Smooth muscle cell of bladder (primary cell): ENCODE measurements at places on chromosomes 4 and X. TPM values are rescaled to one million over a fixed set of nuclear protein-coding genes. Genes with fewer than 3 reads are reported as not detected.

POU3F4 gene
- not detected in 2 replicates for total RNA-seq

HTN1 gene
- total RNA-seq, result not detected in 2 replicates

SH3D19 gene
- 29.2 and 35.9 TPM in 2 replicates for total RNA-seq

XK gene
- total RNA-seq, result under 0.01 TPM in 2 replicates

C4orf51 gene
- total RNA-seq, result not detected in 2 replicates

ZNF595 gene
- 7.1 and 7.6 TPM in 2 replicates for total RNA-seq

PNMA6A gene
- 1.6 and 3.2 TPM in 2 replicates for total RNA-seq

SPANXB1 gene
- total RNA-seq, result not detected in 2 replicates

BST1 gene
- 19.9 and 21.2 TPM in 2 replicates for total RNA-seq

BGN gene
- total RNA-seq, result 2.0 and 9.0 TPM in 2 replicates

PCDH19 gene
- total RNA-seq, result under 0.01 TPM in 2 replicates

RHOXF2 gene
- total RNA-seq, result not detected in 2 replicates

MMRN1 gene
- total RNA-seq, result 0.14 and 0.28 TPM in 2 replicates

TXK gene
- total RNA-seq, result not detected in 2 replicates

RPS6KA6 gene
- total RNA-seq, result 12.7 and 15.9 TPM in 2 replicates

GABRB1 gene
- 0.18 TPM in 1 of 2 replicates, not detected in the other for total RNA-seq

PAGE5 gene
- total RNA-seq, result 1.0 and 1.4 TPM in 2 replicates

ANOS1 gene
- total RNA-seq, result under 0.01 and 0.46 TPM in 2 replicates

PHOX2B gene
- not detected in 2 replicates for total RNA-seq

TCEAL8 gene
- total RNA-seq, result 119 and 133 TPM in 2 replicates

CDX4 gene
- total RNA-seq, result not detected in 2 replicates

PLXNB3 gene
- total RNA-seq, result 1.3 and 3.9 TPM in 2 replicates

IQCM gene
- 0.18 TPM in 1 of 2 replicates, not detected in the other for total RNA-seq

TMEM150C gene
- 0.65 and 2.7 TPM in 2 replicates for total RNA-seq

SHROOM4 gene
- 0.28 and 1.0 TPM in 2 replicates for total RNA-seq

GPR143 gene
- not detected in 2 replicates for total RNA-seq

AKAP14 gene
- total RNA-seq, result not detected in 2 replicates

VCX3B gene
- total RNA-seq, result not detected in 2 replicates

SHISA3 gene
- 0.28 and 0.65 TPM in 2 replicates for total RNA-seq

RNF212 gene
- 0.28 TPM in 2 replicates for total RNA-seq

MORC4 gene
- total RNA-seq, result 42.8 and 48.5 TPM in 2 replicates

EPHA5 gene
- total RNA-seq, result 7.1 and 19.0 TPM in 2 replicates

HPGDS gene
- not detected in 2 replicates for total RNA-seq

NDST3 gene
- total RNA-seq, result 0.09 TPM in 1 of 2 replicates, not detected in the other

NXF2 gene
- not detected in 2 replicates for total RNA-seq

HPGD gene
- under 0.01 and 0.09 TPM in 2 replicates for total RNA-seq

SPINK2 gene
- not detected in 2 replicates for total RNA-seq

COL4A6 gene
- 4.2 and 13.4 TPM in 2 replicates for total RNA-seq

DCAF8L2 gene
- under 0.01 TPM in 1 of 2 replicates, not detected in the other for total RNA-seq
